CD14-positive monocyte (primary cell): ENCODE measurements at places on chromosomes 4 and X.

GRCh38 chrX:155334486-155335336, at the start of gene CLIC2:
Gene CLIC2 (minus strand): TSS chrX:155334614. CDS start chrX:155334427, 187 bp downstream.
- peak; percentile 77 for DNase-seq

DNA sequence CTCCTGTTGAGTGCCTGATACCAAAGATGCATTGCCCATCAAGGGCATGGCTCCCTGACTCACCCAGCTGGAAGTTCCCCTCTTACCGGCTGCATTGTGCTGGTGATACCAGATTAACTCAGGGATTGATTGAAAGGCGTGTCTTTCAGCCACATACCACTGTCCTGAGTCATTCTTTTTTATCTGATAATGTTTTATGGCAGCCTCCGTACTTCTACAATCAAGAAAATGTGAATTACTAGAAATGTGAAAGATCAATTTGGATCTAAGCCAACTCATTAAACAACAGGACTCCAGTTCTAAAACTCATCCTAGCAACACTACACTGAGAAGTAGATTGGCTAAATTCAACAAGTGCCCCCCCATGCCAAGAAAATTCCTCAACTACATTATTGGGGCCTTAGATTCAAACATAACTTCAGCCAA, 40.0 kb downstream of the TXK start:
- DNase-seq = no peak

DNA sequence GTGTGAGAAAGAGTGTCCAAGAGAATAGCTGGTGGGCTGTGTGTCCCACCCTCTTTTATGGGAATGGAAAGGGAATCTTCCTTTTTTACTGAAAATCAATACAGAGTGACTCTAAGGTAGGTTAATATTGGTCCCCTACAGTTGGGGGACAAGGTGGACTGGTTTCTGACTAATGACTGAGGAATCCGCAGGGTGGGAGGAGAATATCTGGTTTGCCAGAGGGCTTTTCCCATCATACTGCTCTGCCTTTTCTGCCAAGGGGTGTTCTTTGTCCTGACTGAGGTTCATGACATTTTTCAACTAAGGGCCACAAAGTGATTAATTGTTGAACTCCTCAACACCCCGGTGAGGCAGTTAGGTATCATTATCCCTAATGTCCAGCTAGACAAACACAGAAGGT, 261.6 kb downstream of the SPATA18 start:
- DNase-seq = no peak

DNA sequence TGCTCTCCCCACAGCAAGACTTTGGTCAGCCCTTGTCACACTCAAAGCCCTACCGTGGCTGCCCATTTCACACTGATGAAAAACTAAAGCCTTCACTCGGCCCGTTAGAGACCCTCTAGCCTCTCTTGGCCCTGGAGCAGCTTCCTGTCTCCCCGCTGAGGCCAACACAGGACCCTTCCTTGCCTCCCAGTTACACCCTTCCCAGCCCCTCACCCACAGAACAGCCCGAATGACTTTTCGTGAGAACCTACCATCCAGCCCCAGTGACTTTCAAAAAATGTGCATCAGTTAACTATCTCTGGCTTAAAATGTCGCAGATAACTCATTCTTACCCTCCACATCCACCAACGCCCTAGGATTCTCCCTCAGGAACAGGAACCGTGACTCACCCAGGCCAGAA, 756 bp upstream of the TAF9B start:
- DNase-seq = no peak

DNA sequence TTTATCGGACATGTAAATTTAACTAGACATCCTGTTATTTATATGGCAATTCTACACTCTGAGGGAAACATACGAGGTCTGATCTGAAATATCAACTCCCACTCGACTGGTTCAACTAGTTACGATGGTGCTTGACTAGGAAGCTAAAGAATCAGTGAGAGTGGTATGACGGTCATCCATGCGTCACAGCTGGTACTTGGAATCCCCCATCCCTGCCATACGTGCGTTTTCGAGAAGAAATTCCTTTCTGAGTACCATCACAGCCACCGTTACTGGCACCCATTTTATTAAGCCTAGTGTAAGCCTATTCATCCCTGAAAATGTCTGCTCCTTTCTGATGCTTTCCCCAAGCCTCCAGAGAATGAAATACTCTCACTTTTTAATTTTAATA, 695 bp upstream of the PIGA start:
- DNase-seq = peak; percentile 75

DNA sequence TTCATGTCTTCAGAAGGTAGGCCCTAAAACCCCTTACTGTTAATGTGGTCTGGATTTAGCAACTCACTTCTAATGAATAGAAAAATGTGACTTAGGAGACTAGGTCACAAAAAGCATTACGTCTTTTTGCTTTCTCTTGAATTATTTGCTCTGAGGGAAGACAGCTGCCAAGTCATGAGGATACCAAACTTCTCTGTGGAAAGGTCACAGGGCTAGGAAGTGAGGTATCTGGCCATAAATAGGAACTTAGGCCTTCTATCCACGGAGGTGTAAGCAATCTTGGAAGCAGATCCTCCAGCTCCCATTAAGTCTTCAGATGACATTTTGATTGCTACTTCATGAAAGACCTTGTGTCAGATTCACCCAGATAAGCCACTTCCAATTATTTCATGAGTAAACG, 120.6 kb downstream of the JADE1 start:
- DNase-seq = no peak

DNA sequence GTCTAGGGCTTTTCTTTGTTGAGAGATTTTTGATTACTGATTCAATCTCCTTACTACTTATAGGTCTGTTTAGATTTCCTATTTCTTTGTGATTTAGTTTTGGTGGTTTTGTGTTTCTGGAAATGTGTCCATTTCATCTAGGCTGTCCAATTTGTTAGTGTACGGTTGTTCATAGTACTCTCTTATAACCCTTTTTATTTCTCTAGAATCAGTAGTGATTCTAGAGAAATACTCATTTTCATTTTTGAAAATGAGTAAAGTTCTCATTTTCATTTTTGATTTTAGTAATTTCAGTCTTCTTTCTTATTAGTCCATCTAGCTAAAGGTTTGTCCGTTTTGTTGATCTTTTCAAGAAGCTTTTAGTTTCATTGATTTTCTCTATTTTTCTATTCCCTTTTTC, 7.5 kb downstream of the IL13RA1 start:
- no peak for DNase-seq

- no peak for DNase-seq
Observed at GRCh38 chr4:162408309-162408708, 244.5 kb upstream of the FSTL5 start.

DNA sequence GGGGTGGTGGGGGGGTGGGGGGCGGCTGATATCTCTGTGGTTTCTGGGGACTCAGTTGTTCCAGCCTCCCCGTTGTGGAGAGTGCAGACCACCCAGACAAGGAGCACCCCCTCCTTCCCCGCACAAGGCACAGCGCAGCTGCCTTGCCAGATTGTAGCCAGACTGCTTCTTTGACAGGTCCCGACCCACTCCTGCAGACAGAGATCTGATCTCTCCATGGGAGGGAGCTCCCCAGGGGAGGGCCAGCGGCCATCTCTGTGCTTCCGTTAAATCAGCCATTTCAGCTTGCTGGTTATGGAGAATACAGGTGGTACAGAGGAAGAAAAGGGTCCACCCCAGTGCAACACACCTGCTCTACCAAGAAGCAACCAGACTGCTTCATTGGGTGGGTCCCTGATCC, 80.8 kb downstream of the FGF16 start:
- no peak for DNase-seq

GRCh38 chr4:107835406-107835805, 10.7 kb downstream of the SGMS2 start:
- peak; percentile 34 for DNase-seq

DNA sequence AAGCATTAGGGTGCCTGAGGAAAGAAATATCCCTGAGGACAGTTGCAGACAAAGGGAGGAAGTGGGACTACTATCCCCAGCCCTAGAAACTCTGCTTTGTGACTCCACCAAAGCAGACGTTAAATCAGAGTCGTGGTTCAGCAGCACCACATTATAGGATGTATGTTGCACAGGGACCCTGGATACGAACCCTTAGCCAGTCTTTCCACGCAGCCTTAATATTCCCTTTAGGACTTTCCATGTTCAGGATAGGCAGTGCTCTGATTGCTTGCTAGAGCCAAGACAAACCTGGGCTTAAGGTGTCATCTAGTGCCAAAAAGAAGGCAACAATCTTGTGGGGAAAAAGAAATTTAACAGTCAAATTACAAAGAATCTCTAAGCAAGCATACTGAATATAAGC, 62.6 kb downstream of the MAD2L1 start:
- DNase-seq = no peak

DNA sequence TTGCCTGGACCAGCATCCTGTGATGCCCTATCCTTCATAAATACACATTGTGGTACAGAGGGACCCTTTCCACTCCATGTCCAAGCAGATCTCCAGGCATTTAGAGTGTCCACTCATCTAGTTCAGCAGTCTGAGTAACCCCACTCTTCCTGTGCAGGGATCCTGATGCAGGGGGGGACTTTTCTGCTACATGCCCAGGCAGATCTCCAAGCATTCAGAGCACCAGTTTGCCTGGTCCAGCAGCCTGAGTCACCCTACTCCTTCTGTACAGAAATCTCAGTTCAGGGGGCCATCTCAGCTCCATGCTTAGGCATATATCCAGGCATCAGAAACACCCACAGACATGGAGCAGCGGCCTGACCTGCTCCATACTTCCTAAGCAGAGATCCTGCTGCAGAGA, 1089.8 kb downstream of the FAT4 start:
- no peak for DNase-seq
